ENCODE measurements at places on chromosomes 11 and 22.
A peak's percentile ranks its signal among the peaks of the same experiment; 100 is the strongest.

GRCh38 chr11:95898782-95899181, 25.1 kb downstream of the MTMR2 start:
- DNase-seq = no peak

DNA sequence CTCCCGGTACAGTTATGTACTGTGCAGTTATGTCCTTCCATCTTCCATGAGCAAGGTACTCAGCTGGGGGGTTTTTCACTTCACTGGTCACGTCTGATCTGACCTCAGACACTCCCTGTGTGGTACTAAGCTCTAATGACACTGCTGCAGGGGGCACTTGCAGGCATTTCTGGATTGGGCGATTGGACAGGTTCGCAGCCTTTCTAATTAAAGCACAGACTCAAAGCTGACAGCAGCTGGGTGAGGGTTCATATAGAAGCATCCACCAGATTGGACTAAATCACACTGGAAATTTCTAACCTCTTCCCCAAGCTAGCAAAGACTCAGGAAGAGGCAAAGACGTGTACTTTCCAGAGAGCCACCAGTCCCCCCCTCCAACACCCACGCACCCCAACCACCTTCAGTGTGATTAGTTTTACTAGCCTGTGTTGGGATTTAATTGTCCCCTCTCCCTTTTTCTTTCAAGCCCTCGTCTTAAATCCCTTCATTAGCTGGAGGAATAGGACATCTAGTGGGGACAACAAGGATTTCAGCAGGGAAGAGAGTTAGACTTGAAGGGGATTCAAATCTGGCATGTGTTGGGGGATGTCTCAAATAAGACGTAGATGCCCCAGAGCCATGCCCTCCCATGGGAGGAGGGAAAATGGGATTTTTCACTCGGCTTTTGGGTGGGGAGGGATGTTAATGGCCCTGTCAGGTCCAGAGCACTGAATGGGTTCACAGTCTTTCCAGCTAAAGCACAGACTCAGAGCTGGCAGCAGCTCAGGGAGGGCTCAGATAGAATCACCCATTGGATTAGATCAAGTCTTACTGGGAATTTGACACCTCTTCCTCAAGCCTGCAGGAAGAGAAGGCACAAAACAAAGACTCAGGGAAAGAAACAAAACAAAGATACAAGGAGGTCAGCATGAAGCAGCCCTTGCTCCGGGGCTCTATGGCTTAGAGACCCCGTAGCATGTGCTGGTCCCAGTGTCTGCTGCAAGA, 10.9 kb downstream of the INS start:
- DNase-seq = peak; percentile 46

DNA sequence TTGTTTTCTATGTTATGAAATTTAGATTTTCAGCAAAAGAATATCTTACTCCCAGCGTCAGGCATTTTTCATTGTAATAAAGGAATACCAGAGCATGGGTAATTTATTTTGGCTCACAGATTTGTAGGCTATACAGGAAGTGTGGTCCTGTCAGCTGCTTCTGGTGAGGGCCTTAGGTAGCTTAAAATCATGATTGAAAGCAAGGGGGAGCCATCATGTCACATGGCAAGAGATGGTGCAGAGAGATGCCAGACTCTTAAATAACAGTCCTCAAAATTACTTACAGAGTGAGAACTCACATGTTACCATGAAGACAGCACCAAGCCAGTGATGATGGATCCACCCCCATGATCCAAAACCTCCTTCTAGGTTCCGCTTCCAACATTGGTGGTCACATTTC, 825.0 kb upstream of the CHORDC1 start:
- DNase-seq = no peak

DNA sequence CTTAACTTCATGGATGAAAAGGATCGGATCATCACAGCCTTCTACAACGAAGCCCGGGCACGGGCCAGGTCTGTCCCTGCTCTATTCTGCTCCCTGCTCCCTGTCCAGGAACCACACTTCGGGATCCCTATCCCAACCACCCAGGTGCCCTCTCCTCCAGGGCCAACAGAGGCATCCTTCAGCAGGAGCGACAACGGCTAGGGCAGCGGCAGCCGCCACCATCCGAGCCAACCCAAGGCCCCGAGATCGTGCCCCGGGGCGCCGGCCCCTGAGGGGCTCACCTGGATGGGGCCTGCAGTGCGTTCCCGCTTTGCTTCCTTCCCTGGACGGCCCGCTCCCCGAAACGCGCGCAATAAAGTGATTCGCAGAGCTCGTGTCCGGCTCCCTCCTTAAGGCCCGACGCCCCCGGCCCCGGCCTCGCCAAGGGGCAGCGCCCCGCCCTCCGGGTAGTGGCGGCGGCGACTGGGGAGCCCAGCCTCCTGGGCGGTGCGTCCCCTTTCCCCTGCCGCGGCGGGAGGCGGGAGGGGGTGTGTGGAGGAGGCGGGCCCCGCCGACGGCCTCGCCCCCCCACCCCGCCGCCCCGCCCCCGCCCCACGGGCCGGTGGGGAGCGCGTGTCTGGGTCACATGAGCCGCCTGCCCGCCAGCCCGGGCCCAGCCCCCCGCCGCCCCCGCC, at the start of gene VEGFB:
VEGFB (plus strand) TSS at position 672 of the 674 bp plus-strand sequence. CDS start 250 bp downstream, outside the sequence.
- peak; percentile 51 for DNase-seq

DNA sequence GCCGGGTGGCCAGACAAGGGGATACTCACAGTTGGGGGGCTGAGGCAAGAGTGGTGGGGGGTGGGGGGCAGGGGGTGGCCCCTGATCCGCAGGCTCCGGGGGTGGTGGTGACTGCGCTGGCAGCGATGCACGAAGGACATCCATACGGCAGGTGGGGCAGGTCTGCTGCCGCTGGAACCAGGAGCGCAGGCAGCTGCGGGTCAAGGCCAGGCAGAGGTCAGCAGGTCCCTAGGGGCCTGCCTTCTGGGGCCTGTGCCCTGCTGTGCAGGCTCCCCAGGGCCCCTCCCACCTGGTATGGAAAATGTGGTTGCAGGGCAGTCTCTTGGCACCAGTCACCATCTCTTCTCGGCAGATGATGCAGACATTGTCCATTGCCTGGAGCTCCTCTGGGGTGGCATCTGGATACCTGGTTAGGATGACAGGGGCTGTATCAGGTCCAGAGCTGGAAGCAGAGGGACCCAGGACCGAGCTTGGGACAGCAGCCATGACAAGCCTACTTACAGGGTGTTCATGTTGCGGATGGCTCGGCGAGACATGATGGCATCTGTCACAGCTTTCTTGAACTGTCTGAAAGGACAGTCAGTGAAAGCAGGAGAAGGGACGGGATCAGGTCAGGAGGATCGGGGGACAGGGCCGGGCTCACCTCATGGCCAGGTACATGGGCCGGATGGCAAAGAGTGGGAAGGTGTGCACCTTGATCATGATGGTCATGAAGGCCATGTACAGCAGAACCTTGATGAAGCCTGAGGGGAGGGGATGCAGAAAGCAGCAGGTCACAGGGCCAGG, 3.5 kb downstream of the SYVN1 start:
- no peak for DNase-seq

DNA sequence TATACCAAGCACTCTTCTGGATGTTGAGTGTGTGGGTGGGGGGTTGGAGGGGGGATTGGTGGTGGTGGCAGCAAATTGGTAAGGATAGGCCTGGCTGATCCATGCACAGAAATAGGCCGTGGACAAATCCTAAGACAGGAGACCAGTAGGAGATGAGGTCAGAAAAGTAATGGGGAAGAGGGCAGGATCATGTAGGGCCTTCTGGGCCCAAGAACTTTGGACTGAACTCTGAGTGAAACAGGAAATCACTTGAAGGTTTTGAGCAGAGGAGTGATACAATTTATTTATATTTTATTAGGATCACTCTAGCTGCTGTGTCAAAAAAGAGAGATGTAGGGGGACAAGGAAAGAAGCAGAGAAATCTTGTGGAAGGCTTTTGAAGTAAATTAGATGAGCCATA, 28.7 kb downstream of the TSG101 start:
- no peak for DNase-seq

Measured in fibroblast of skin of right quadriceps (primary cell).